ENCODE measurements at places on chromosomes 12 and 14. TPM values are rescaled to one million over a fixed set of nuclear protein-coding genes. Genes with fewer than 3 reads are reported as not detected.

SYT10 gene
- total RNA-seq, result not detected

PPP2R3C gene
- 29.5 TPM for total RNA-seq

LRP1 gene
- 14.7 TPM for total RNA-seq

CLEC2A gene
- not detected for total RNA-seq
